ENCODE measurements at places on chromosomes 11 and 22. TPM values are rescaled to one million over a fixed set of nuclear protein-coding genes. Genes with fewer than 3 reads are reported as not detected.
A peak's percentile ranks its signal among the peaks of the same experiment; 100 is the strongest.

DNA sequence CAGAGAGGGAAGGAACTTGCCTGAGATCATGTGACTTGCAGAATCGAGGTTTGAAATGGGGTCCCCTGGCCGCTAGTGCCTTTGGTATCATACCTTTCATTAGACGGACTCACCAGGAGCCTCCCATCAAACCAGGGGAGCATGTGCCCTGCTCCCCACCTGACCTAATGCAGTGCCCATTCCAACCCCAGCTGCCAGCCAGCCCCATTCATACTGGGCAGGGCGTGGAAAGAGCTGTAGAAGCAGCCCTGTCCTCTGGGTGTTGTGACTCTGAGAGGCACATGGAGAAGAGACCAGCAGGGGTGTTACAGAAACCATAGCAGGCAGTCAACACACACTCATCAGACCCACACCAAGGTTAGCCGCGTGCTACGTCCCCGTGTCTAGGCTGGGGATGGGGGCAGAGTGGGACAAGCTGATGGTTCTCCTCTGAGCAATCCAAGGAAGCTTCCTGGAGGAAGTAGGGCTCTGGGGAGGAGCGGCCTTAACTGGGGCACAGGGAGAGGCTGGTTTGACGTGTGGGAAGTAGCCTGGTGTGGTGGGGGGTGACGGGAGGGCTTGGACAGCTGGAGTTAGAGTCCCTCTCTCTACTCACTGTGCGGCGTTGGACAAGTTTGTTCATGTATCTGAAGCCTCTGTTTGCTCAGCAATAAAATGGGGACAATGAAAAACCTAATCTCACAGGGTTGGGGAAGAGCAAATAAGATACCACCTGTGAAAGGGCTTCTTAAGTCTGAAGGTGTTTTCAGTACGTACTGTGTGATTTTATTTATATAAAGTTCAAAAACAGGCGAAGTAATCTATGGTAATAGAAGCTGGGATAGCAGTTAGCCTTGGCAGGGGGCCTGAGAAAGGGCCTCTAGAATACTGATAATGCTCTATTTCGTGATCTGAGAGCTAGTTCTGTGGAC, 14.0 kb downstream of the GRIK4 start:
- DNase-seq = no peak

DNA sequence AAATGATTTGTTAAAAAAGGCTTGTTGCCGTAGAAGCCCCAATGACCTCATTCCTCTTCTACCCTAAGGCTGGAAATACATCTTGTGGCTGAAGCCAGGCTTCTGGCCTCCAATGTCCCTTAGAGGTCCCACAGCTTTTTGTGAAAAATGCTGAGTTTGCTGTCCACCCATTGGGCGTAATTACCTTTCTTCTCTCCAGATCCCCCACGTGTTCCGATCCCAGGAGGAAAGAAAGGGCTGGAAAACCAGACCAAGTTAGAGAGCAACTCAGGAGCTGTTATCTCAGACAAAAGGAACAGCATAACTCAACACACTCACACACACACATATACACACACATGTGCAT, 154.2 kb downstream of the MIAT start:
- no peak for DNase-seq

Gene KRTAP5-1
- not detected for polyA plus RNA-seq

- DNase-seq = peak; percentile 36
Measured at GRCh38 chr11:66653123-66653522, 14.6 kb downstream of the RBM4 start.

GRCh38 chr11:206526-207207, 532 bp downstream of the BET1L start:
- no peak for DNase-seq

- peak; percentile 8 for DNase-seq
Measured at GRCh38 chr11:6900327-6900999, 8.2 kb upstream of the OR2D2 start.

- no peak for DNase-seq
Measured at GRCh38 chr11:75520688-75521087, 5.1 kb downstream of the GDPD5 start.

GRCh38 chr11:73869332-73869949, 7.2 kb downstream of the COA4 start:
- peak; percentile 6 for DNase-seq

DNA sequence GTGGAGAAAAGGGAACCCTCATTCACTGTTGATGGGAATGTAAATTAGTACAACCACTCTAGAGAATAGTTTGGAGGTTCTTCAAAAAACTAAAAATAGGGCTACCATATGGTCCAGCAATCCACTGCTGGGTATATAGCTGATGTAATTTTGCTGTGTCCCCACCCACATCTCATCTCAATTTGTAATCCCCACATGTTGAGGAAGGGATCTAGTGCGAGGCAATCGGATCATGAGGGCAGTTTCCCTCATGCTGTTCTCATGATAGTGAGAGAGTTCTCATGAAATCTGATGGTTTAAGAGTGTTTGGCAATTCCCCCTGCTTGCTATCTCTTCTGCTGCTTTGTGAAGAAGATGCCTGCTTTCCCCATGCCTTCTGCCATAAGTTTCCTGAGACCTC, 17.1 kb upstream of the OR52M1 start:
- DNase-seq = no peak

DNA sequence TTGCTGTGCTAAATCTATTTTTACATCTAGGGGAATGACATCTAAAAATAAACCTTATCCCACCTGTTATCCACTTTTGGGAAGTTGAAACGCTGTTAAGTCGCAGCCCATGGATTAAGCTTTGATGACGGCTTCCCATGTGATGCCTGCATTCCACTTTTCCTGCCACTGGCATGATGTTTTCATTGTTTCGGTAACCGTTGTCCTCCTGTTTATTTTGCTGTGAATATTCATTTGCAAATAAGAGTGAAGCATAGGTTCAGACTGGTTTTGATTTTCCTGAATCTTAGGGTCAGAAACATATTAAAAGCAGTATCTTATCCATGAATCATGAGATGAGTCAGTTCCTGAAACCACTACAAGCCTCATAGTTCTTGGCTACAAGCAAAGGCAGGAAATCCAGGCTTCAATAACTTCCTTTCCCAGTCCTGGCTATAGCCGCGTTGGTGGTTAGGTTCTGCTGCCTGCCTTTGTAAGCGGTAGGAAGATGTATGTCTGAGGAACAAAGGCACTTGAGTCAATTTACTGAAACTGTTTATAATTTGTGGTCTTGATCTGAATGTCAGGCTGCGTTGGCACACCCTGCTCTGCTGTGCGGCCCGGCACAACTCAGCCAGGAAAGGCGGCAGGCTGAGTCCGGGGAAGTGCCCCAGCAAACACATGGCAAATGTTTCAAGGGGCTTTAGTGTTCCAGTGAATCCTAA, 19.4 kb downstream of the TEAD1 start:
- peak; percentile 99 for DNase-seq

DNA sequence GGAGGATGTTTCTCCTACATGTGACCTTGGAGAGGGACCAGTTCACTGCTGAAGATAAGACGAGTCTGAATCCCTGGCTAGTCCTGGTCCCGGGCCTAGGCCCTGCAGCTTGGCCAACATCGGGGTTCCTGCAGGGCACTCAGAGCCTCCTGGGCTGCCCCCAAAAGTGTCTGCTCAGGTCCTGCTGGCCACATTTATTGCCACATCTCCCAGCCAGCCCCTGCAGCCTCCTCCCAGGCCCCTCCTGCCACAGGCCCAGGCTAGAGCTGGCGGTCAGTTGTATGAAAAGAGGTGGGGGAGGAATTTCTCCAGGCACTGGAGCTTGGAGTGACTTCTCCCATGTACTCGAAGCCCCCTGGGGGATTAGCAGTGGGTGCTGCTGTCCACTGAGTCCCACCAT, 56.5 kb upstream of the PPARA start:
- no peak for DNase-seq

DNA sequence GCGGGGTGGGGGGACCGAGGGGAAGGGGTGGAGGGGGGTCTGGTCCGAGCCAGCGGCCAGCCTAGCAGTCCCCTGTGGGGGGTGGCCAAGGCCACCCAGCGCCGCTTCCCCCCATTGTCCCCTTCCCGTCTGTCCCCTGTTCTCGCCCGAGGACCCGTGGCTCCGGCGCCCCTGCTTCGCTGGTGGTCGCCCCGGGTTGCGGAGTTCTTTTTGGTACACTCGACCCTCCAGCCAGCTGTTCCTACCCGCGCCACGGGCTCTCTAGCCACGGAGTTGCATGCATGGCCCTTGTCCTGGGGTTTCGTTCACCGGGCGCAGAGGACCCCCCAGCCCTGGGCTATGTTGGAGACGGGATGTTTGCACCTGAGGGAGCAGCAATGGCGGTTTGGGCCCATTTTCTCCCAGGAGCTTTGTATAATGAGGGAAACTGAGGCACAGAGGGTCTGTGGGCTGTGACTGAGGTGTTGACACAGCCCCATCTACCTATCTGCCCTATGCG, 489 bp downstream of the RNF214 start:
- DNase-seq = no peak

Gene MS4A1
- polyA plus RNA-seq = not detected

Gene FAM111B
- 2.9 TPM for polyA plus RNA-seq

DNA sequence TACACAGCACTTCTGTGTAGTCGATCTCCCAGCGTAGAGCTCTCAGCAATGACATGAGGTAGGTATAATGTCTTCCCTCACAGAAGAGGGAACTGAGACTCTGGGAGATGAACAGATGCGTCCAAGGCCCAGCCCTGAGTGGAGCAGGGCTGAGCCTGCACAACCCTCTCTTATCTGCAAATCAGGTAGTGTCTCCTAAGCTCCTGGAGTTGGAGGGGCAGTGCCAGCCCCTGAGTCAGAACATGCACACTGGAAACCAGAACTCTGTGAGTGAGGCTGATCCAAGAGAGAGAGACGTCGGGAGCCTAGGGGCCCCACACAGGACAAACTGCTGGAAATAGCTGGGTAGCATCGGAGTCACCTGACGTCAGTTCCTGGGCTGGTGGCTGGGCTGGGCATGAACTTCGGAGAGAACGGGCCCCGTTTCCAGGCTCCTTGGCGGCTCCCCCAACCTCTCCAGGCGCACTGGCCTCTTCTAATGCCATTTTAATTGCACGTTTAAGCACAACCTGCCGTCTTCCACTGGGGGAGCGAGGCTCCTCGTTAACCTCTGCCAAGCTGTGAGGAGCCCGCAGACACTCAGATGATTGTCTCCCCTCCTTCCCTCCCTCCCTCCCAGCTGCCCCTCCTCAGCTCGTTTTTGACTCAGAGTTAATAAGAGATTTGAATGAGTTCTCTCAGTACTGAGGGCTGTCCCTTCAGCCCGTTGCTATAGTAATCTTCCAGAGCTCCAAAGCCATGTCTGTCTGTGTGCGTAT, 191.2 kb upstream of the TBCEL start:
- no peak for DNase-seq

DNA sequence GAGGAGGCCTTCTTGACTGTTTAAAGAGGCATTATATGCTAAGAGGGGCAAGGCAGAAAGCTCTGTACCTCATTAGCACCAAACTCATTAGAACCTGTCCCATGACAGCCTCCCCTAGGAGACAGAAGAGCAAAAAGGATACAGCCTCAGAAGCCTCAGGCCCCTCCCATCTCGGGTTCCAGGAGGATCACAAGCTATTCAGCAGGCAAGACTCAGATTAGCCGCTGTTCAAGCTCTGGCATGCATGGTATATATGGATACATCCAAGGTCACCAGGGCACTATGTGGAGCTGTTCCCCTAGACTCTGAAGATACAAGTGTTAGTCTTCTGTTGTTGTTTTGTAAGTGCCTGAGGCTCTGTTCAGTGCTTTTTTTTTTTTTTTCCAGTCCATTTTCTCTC, 32.1 kb downstream of the ATXN10 start:
- no peak for DNase-seq

- DNase-seq = no peak
Measured at GRCh38 chr11:101786916-101787315, 127.9 kb upstream of the CEP126 start.

Gene CBLIF
- not detected for polyA plus RNA-seq

GRCh38 chr11:20563866-20564265, 35.5 kb upstream of the SLC6A5 start:
- DNase-seq = no peak

- no peak for DNase-seq
Measured at GRCh38 chr22:31083923-31084810, 3.0 kb downstream of the SMTN start.

GRCh38 chr11:14819596-14819995, 72.4 kb downstream of the CYP2R1 start:
- no peak for DNase-seq

Gene SEPTIN3
- polyA plus RNA-seq = 0.15 TPM

- DNase-seq = no peak
Measured at GRCh38 chr11:128334311-128335044, 252.9 kb downstream of the ETS1 start.

GRCh38 chr22:30178181-30179126, 68.1 kb downstream of the LIF start:
- DNase-seq = no peak

- peak; percentile 91 for DNase-seq
Measured at GRCh38 chr22:17087498-17088131, 2.8 kb downstream of the IL17RA start.

DNA sequence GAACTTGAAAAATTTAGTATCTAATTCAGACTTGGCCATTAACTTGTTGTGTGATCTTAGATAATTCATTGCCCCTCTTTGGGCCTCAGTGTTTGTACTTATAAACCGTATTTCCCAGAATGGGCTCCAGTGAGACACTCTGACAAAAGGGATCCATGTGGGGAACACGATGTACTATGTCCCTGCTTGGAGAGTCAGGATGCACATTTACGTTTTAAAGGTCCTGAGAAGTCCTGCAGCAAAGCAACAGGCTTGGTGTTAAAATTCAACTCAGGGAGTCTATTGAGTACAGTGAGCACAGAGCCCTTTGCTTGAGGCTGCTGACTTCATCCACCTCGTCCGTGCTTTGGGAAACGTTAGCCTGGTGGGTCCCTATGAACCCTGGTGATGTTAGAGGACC, 9.0 kb downstream of the WNT11 start:
- DNase-seq = no peak

Gene SYT13
- not detected for polyA plus RNA-seq

GRCh38 chr22:42263944-42264343, 6.5 kb downstream of the TCF20 start:
- no peak for DNase-seq

GRCh38 chr11:63958008-63958407, 16.4 kb upstream of the COX8A start:
- DNase-seq = no peak

DNA sequence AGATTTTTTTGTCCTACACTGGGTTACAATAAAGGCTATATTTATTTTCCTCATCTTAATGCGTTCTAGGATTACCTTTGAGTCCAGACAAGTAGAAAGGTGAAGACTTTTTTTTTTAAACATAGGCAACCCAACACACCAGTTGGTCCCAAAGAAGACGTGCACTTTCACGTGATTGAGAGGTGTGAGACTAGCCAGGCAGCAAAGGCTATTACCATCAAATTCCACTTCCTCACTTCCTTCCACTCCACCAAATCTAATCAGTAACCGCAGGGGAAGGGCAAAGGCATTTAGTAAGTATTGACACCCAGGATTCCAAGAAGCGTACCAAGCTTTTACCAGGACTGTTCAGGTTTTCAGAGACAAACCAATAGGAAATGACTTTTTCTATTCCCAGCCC, 109.3 kb downstream of the APIP start:
- DNase-seq = no peak

Gene SLC29A2
- polyA plus RNA-seq = 0.87 TPM

Gene SESN3
- polyA plus RNA-seq = 1.3 TPM

- no peak for DNase-seq
Measured at GRCh38 chr11:76801225-76801624, 18.1 kb downstream of the TSKU start.

DNA sequence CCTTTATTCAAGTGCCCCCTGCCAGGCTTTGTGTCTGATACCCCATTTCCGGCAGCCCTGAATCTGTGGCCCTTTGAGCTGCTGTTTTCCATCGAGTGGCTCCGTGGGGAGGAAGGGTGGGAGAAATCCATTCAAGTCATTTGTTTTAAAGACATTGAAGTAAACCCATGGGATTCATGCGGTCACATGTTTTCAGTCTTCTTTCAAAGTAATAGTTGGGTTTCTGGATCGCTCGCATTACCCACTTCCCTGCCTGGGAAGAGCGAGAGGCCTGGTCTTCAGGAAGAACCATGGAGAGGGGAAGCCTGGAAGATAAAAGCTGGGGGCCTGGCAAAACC, 14.4 kb downstream of the DAGLA start:
- DNase-seq = no peak

All from IMR-90 (cell line).